Lung (tissue), 17 donors: ENCODE measurements at places on chromosomes 16 and 17. TPM values are rescaled to one million over a fixed set of nuclear protein-coding genes. Genes with fewer than 3 reads are reported as not detected.

The CSNK2A2 gene
- total RNA-seq = 74.7 TPM

GRCh38 chr16:15811481-15812400 lies 45.1 kb downstream of the MYH11 start:
- DNase-seq = peak; percentile 69

The CCL2 gene
- total RNA-seq = 93.5 TPM

The HS3ST6 gene
- total RNA-seq = 5.9 TPM

GRCh38 chr17:82917699-82918345 lies 78.0 kb upstream of the ZNF750 start:
- DNase-seq = no peak

- DNase-seq = no peak
Measured at GRCh38 chr16:27355610-27356009, 41.8 kb downstream of the IL4R start.

GRCh38 chr17:73359987-73360410 lies 48.2 kb upstream of the CDC42EP4 start:
- peak; percentile 65 for DNase-seq
